ENCODE measurements at places on chromosomes 13 and 19.

DNA sequence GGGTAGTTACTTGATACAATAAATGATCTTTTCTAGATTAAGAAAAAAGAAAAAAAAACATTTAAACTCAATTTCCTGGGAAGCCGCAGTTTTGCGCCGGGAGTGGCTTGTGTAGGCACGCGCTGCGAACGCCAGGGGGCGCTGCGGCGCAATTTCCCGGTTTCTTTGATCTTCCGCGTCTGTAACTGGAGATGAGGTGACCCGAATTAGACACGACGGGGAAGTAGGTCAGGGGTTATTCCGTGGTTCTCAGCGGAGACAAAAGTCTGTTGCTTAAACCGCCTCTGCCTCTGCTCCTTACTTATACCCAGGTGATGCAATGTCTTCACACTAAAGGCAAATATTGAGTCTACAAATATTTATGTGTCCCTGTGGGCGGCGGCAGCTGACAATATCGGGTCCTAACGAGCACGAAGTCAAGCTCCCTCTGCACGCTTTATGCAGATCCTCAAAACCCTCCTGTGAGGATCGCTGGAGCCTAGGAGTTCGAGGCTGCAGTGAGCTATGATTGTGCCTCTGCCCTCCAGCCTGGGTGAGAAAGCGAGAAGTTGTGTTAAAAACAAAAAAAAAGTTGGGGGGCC lies 15.2 kb downstream of the STXBP2 start:
- DNase-seq = peak; percentile 97

DNA sequence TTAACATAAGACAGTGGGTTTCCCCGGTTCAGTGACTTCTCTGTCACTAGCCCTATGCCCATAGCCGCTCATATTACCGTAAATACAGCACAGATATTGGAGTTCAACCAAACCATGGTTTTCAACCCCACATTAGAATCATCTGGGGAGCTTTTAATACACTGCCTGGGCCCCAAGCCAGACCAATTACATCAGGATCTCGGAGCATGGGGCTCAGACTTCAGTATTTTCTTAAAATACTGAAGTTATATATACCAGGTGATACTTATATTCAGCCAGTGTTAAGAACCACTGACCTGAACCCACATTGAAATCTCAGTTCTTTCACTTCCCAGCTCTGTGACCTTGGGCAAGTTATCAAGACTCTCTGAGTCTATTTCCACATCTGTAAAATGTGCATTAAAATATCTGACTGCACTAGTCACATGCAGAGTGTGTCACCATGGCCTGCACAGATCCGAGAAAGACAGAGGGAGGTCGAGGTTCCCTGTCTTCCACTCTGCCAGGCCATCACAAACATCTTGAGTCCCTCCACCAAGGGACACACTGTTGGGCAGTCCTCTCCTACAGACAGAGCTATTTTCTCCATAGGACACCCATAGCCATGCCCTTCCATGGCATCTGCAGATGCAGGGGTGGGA lies 32.2 kb upstream of the IPO5 start:
- no peak for DNase-seq

DNA sequence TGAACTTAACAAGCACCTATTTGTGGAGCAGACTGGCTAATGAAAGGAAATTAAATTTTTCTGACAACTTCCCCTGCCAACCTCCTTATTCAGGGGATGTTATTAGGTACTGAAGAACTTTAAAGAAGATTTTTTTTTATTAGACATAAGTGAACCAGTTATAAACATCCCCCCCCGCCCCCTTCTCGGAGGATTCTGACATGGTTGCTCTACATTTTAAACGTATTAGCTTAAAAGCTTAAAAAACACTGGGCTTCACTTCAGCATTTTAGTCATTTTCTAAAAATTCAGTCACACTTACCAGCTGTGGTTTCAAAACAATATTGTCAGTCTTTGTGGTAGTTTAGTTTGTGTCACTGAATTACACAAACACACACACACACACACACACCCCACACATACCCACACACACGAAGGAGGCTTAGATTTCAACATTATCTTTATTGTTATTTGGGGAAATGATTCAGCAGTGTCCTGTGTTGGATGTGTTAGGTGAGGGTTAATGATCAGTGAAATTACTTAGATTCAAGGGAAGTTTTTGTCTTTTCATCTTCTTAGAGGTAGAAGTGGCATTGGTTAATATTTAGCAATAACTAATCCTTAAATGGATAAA lies 145.7 kb downstream of the PCCA start:
- no peak for DNase-seq

DNA sequence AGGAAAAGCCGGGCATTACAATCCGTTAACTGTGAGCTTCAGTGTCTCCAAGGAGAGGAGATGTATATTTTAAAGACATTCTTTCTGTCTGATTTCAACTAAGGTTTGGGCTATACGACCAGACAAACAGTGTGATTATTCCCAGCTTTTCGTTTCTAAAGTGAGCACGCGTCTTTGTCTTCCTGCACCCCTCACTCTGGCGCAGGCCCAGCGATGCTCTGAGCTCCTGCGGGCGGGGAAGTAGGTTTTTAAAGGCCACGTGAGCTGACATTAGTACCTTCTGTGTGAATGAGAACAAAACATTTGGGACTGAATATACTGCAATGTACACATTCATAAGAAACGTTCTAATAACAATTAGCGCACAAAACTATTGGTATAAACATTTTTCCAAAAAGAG lies 15.3 kb upstream of the RANBP3 start:
- DNase-seq = no peak

DNA sequence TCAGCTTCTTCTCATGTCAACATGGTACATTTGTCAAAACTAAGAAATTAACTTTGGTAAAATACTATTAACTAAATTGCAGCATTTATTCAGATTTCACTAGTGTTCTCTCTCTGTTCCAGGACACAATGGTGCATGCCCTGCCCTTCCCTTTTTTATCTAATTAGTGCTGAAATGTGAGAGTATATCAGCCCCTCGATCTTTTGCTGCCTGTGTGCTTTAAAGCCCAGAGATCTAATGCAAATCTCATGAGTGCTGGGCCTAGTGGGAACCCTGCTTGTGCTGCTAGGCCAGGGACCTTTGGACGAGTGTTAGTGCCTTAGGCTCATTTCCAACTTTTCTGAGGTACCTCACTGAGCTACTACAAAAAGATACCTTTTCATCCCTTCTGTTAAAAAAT lies 221.1 kb upstream of the EDNRB start:
- no peak for DNase-seq

GRCh38 chr13:76803831-76804230 lies 82.4 kb downstream of the KCTD12 start:
- peak; percentile 47 for DNase-seq

- DNase-seq = no peak
These were observed 7.1 kb downstream of the ATP11A start for GRCh38 chr13:112696869-112697465.

DNA sequence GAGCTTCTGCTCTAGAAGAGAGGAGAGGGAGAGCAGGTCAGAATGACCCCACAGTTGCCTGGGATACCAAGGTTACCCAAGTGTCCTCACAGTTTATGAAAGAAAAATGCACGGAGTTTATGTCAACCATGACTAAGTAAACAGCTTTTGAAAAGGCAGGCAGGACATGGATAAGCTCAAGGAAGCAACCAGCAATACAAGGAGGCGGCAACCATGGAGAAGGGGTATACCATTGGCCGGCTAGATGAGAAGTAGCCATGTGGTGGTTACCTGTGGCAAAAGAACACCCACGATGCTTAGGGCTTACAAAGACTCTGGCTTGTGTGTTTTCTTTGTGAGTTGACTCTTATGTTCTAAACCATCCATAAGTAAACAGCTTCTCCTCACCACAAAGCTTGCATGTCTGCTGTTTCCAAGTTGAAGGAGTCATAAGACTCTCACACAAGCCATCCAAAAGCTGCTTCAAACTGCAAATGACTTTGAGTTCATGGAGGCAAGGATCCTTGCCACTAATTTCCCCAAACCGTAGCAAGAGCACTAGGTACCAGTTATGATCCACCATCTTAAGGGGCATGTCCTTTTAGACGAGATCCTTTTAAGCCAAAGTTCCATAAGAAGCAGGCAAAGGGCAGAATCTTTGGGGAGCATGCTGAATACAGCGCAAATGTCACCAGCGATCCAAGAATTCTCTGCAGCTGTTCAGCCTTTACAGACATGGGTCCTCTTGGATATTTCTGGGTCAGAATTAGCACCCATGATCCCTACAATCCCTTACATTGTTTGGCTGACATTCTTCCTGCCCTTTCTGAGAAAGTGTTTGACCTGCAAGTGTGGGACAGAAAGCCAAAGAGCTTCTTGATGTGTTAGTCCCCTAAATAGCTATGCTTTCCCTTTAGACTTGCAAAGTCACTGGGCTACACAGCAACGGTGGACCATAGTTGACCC lies 74.8 kb upstream of the IPO5 start:
- no peak for DNase-seq

DNA sequence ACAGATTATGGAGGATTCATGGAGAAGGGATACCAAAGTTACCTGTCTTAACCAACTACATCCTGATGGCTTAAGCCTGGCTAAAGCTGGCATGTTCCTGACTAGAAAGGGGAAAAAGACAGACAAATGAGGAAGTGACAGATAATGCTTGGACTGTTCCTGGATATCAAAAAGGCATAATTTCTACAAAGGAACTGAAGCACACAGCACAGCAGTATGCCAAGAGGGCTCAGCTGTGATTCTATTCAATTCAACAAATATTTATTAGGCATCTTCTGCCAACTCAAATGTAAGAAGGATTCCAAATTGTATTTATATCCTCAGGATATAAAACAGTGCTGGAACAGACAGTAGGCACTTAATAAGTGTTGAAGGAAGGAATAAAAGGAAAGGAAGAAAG lies 59.5 kb downstream of the KLF12 start:
- no peak for DNase-seq

DNA sequence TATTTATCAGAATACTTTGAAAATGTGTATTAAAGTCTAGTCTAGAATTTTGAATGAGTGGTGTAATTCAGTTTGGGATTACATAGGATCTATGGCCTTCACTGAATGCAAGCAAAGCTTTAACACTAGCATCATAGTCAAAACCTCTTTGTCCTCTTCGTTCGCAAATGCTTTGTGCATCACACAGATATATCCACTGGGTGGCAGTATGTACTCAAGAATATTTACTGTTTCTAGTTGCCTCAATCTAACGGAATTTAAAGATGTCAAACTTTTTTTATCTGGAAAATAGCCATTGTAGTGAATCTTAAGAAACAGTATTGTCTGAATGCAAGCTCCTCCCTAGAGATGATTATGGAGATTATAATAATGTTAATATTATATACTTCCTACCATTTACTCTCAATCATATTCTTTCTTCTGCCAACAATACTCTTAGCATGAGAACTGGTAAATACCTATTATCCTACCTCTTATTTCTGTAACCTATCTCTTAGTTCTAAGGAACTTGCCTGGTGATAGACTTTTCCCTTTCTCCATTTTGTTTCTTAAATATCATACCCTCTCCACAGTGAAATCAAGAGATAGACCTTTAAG lies 25.8 kb downstream of the LACC1 start:
- DNase-seq = peak; percentile 78

- no peak for DNase-seq
These were observed 660.9 kb downstream of the LIG4 start for GRCh38 chr13:107554460-107554859.

- DNase-seq = no peak
These were observed 435.6 kb upstream of the SLITRK5 start for GRCh38 chr13:87235621-87236020.

DNA sequence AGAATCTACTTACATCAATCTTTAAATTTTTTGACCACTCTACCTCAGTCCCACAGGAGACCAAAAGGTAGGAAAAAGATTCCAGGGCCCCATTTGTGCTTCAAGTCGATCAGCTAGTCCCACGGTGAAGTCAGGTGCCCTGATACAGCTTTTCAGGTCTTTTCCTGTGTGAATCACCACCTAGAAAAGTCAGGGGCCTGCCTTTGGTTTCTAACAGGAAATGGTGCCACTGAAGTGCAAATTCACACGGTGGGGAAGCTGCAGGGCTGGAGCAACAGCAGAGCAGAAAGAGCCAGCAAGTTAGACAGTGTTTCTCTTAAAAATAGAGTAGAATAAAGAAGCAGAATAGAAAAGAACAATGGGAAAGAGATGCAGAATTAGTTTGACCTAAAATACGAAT lies 107.5 kb downstream of the KLF12 start:
- no peak for DNase-seq

GRCh38 chr19:4186087-4186993 lies 3.9 kb downstream of the ANKRD24 start:
- DNase-seq = peak; percentile 88

Measured in suppressor macrophage treated with lipopolysaccharide for 4 hours (primary cell).